ENCODE measurements at places on chromosomes 3 and 15.
A peak's percentile ranks its signal among the peaks of the same experiment; 100 is the strongest.

DNA sequence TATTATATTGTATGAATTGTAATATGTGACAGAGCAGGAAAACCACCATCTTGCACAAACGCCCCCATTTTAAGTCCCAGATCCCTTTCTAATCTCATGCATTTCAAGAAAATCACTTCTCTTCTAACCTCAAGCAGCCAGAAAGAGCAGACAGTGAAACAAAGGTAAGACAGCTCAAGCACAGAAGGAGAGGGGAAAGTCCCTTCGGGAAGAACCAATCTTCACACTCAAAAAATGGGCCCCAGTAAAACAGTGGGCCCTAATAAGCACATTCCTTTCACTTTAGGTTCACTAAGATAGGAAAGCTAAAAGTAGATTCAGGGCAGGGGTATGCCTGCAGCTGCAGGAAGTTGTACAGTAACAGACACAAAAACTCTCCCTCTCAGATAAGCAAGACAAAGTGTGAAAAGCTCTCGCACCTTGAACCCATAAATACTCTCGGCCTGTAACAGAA is 1268.7 kb downstream of the SI start:
- DNase-seq, result no peak

GRCh38 chr3:120040813-120041377 is 53.4 kb downstream of the GSK3B start:
- DNase-seq, result no peak

DNA sequence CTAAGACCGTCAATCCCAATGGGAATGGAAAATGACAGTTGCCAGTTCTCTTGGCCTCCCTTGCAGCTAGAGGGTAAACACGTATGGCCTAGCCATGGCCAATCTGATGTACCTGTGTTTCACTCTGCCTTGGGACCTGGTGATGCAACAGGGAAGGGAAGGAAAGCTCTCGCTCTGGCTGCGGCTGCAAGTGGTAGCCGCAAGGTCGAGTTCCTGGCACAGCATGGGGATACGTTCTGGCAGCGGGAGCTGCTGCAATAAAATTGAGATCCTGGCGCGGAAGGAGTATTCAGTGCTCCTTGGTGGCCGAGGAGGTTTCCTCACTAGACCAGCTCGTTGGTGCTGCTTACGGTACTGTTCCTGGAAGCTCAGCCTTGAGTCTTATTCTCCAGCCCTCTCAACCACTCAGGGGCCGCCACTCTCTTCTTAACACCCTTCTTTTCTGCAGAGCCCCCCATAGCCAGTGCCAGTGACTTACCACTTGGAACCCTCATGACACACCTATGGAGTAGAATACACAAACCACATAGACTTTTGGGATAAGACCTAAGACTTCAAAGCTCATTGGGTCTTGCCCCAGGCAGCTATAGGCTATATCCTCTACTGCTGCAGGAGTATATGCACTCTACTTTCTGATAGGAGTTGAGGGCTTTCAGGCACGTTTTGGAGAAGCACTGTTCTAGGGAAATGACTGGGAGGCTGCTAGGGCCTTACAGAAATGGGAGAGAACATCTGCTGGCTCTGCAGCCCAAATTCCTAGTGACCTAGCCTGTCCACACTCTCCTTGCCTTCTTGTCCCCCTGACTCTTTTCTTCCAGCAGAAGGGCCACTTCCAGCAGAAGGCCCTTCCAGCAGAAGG is 2.7 kb downstream of the KY start:
- DNase-seq, result no peak

GRCh38 chr3:13018043-13018451 is 55.2 kb downstream of the IQSEC1 start:
- no peak for DNase-seq

GRCh38 chr3:19250959-19251610 is 102.8 kb downstream of the KCNH8 start:
- DNase-seq, result no peak

- no peak for DNase-seq
Measured at GRCh38 chr15:66359740-66360139, 3.3 kb upstream of the TIPIN start.

- no peak for DNase-seq
Measured at GRCh38 chr3:100107221-100107814, 7.0 kb downstream of the FILIP1L start.

DNA sequence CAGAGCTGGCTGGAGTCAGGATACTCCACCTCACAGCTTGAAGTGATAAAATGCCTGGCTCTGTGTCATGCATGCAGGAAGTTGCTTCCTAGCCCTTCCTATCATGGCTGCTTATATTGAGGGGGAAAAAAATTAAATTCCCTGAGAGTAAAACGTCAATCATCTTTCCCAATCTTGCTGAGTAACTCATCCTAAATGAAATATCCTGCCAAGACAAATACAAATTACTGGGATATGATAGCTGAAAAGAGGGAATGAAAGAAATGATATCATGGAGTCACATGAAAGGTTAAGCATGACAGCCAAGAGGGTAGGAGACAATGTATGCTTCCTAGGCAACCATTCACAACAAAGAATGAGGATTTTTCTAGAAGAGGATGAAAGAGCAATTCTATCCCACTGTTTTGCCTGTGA is 110.6 kb downstream of the ABI3BP start:
- no peak for DNase-seq

GRCh38 chr3:144294659-144295538 is 323.3 kb downstream of the DIPK2A start:
- no peak for DNase-seq

GRCh38 chr3:13718000-13718399 is 161.9 kb downstream of the WNT7A start:
- no peak for DNase-seq

DNA sequence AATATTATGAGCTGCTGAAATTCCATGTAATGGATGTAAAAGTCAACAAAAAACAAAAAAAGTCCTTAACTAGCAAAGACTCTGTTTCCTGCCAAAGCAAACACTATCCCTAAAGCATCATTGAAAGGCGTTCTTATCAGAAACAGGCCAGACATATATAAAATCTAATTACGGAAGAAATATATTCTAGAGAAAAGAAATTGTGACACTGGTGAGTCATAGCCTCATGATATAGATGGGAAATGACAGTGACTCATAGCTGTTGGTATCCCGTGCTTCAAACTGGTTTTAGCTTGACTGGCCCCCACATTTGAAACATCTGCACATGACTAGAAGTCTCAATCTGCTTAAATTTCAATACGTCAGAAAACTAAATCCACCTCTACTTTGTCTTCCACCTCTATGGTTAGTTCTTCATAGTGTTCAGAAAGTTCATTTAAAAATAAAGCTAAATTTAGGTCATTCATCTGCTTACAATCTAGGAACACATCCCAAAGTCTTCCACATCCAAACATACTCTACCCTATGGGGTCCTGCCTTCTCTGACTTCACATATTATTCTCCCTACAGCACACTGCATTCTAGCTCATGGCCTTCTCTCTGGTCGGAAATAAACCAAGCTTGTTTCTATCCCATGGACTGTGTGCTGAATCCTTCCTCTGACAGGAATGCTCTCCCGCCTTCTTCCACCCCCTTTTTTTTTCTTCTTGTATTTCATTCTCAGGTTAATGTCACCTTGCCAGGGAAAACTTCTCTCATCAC is 456.3 kb upstream of the ARRDC4 start:
- DNase-seq, result no peak

GRCh38 chr3:61613666-61614065 is 52.3 kb downstream of the PTPRG start:
- DNase-seq, result no peak

DNA sequence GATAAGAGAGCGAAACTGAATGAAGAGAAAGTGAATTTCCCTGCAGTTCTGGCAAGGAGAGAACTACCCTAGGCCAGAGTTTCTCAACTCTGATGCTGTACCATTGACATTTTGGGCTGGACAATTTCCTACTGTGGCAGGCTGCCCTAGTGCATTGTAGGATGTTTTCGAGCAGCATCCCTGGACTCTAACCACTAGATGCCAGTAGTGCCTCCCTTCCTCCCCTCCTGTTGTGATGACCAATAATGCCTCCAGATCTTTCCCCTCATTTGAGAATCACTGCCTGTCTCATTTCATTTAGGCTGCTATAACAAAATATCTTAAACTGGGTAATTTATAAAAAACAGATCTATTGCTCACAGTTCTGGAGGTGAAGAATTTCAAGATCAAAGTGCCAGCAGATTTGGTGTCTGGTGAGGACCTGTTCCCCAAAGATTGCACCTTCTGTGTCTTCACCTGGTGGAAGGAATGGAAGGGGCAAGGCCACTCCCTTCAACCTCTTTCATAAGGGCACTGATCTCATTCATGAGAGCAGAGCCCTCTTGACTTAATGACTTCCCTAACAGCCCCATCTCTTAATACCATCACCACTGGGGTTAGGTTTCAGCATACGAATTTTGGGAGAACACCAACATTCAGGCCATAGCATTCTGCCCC is 188.9 kb upstream of the MEIS2 start:
- no peak for DNase-seq

DNA sequence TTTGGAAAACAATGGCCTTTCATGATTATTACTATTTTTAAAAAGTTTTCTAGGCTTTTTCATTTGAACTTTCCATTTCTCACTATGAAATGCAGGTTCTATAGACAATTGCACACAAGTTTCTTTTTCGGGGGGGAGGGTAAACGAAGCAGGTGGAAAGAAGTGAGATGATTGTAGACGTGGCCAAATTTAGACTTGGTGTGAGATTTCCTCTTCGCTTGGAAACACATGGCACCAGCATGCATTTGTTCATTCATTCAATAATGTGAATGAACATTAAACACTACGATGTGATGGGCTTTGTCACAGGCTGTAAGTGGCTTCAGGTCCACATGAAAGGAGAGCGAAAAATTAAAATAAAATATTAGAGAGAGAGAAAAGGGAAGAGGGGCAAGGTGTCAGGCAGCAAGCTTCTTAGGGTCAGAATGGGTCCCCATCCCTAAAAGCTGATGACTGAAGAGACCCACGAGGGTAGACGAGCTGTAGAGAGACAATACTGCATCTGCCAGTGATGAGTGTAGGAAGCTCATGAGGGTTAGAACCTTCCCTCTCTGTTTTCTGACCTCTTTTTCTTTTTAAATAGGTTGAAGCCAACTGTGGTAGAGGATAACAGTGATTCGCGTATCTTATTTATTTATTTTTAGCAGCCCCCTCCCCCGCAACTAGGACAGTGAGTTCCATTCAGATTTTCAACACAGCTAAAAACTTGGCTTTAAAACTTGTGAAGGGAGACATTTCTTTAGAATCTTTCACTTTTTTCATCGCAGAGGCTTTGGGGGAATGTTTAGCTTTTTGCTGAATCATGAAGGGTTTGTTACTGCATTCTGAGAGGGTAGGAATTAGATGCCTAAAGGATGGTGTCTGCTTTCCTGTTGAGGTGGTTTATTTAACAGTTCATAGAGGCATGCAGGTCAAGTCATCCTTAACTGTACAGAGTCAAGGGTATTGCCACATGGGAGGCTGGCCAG is 36.2 kb downstream of the GAP43 start:
- DNase-seq, result no peak

- no peak for DNase-seq
Measured at GRCh38 chr15:75230016-75230343, 28.2 kb upstream of the GOLGA6C start.

GRCh38 chr3:179933080-179933479 is 103.7 kb downstream of the PEX5L start:
- no peak for DNase-seq

GRCh38 chr3:128006061-128007032 is 45.9 kb upstream of the SEC61A1 start:
- DNase-seq, result peak; percentile 21

- DNase-seq, result no peak
Measured at GRCh38 chr3:164267053-164267452, 811.2 kb downstream of the SI start.

DNA sequence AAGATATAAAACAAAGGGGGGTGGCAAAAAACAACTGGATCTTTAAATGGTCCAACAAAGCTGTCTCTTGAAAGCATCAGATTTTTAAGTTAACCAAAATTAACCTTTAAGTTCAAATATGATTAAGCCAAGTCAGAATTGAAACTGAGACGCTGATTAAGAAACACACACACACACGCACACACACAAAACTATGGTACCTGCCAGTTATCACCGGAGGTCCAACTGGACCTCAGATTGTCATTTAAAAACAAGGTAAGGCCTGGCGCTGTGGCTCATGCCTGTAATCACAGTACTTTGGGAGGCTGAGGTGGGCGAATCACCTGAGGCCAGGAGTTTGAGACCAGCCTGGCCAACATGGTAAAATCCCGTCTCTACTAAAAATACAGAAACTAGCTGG is 10.4 kb downstream of the ARF4 start:
- DNase-seq, result no peak

DNA sequence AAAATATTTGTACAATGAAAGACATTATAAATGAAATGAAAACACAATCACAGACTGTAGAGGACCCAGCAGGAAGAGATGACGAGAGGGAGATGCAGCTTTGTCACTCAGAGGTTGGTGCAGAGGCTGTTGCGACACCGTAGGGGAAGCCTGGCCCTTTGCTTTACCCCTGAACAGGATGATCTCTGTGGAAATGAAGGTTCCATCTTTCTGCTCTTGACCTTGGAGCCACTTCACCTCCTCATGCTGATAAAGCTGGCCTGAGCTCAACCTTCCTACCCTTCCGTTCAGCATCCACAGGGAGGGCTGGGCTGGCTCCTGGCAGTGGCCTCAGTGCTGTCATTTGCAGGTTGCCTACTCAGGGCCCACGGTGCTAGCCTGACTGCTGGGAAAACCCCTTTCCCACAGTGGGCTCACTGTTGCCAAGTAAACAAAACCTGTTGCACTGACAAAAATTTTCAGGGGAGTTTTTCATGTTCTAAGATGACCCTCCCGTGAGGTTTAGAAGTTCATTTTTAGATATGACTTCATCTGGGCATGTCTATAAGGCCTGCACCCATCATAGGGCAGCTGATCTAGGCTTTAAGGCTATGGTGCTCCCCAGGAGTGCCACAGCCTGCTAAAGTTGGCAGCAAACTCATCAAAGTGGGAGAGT is 3.0 kb upstream of the CD80 start:
- no peak for DNase-seq

GRCh38 chr15:57285386-57285785 is 90.9 kb upstream of the CGNL1 start:
- DNase-seq, result no peak

GRCh38 chr3:45872569-45872968 is 13.8 kb upstream of the CCR9 start:
- DNase-seq, result no peak

DNA sequence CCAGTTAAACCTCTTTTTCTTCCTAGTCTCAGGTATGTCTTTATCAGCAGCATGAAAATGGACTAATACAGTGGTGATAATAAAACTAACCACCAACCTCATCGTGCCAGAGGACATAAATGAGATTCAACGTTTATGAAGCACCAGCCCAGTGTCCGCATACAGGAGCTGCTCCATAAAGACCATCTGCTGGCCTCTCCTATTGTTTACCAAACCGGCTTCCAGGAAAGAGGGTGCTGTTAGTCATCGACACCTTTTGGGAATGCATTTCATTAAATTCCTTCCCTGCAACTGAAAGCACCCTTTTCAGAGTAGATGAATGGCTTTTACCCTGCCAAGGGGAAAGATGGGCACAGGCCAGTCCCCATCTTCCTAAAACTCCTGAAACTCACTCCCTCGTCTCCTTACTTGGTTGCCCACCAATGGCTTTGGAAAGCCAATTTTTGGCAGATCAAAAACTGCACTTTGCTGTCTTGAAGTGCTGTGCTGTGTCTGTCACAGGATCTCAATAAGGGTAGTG is 122.1 kb downstream of the AQP9 start:
- DNase-seq, result no peak
